ENCODE measurements at places on chromosomes 16 and 17.
A peak's percentile ranks its signal among the peaks of the same experiment; 100 is the strongest.

- H3K27me3 ChIP-seq, result no peaks in the 10 kb centered on the region
- no peak for DNase-seq
- H3K4me3 ChIP-seq, result no peak overlapping the region
- no peak overlapping the region for H3K27ac ChIP-seq
Observed at GRCh38 chr17:3208484-3208883, 1.0 kb downstream of the OR1A1 start.

GRCh38 chr17:7716901-7717755, at the start of gene DNAH2:
DNAH2 (plus strand) TSS chr17:7717744; CDS start chr17:7719735, 1,991 bp downstream.
- peaks cover 41% of the 10 kb centered on the region for H3K4me1 ChIP-seq
- DNase-seq, result peak; percentile 92
- H3K27me3 ChIP-seq, result peaks cover 58% of the 10 kb centered on the region
- H3K36me3 ChIP-seq, result no peaks in the 10 kb centered on the region
- peak within 1 kb of the TSS; percentile 63 for H3K27ac ChIP-seq

DNA sequence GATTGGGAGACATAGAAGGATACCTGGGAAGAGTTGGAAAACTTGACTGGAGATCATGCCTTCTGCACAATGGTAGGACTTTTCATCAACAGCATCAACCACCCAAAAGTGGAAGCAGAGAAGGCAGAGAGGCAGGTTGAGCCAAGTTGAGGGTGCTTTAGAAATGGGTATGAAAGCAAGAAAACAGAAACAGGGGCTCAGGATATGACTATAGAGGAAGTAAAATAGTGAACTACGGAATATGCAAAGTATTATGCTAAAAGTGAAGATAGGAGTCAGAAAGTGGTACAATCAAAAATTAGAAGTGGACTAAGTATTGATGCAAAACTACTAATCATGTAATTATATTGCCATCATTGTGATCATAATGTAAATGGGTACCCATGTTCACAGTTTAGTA, 16.1 kb upstream of the ARHGAP44 start:
- DNase-seq, result no peak
- H3K36me3 ChIP-seq, result no peaks in the 10 kb centered on the region
- H3K4me1 ChIP-seq, result no peaks in the 10 kb centered on the region

GRCh38 chr17:79746889-79747507, 16.3 kb downstream of the ENPP7 start:
- no peak for DNase-seq
- H3K4me1 ChIP-seq, result peaks cover 8% of the 10 kb centered on the region
- no peak overlapping the region for H3K27ac ChIP-seq
- peak overlapping the region; percentile 74 for H3K4me3 ChIP-seq
